ENCODE measurements at places on chromosomes 2 and 18. TPM values are rescaled to one million over a fixed set of nuclear protein-coding genes. Genes with fewer than 3 reads are reported as not detected.

INHBB gene
- total RNA-seq: 2.1 TPM

GATA6 gene
- 0.15 TPM for total RNA-seq

PSD4 gene
- 2.2 TPM for total RNA-seq

KCNE4 gene
- total RNA-seq: 18.8 TPM

- peak; percentile 77 for ATAC-seq
These were observed 42.7 kb downstream of the SETBP1 start for GRCh38 chr18:44723411-44723810.

- ATAC-seq: no peak
These were observed 84.1 kb downstream of the XIRP2 start for GRCh38 chr2:166972418-166972817.

DNA sequence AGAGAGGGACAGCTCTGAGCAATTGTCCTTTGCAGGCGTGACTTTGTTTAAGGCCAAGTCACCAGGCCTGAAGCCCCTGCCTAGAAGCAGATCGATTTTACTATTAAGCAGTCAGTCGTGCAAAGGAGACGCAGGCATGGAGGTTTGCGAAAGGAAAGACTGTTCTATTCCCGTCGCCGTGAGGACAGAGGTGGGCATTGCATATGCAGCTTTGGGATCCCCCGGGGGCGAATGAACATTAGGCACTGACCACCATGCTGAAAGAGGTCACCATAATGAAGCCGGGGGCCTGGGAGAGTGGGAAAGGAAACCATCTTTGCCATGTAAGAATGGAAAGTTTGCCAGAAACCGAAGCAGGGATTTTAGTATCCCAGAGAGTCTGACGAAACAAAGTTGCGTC is 231.6 kb downstream of the BCL11A start:
- ATAC-seq: no peak

Measured in motor neuron (in vitro differentiated cells).